Naive thymus-derived CD4-positive, alpha-beta T cell (primary cell): ENCODE measurements at places on chromosomes 4 and X. TPM values are rescaled to one million over a fixed set of nuclear protein-coding genes. Genes with fewer than 3 reads are reported as not detected.

DNA sequence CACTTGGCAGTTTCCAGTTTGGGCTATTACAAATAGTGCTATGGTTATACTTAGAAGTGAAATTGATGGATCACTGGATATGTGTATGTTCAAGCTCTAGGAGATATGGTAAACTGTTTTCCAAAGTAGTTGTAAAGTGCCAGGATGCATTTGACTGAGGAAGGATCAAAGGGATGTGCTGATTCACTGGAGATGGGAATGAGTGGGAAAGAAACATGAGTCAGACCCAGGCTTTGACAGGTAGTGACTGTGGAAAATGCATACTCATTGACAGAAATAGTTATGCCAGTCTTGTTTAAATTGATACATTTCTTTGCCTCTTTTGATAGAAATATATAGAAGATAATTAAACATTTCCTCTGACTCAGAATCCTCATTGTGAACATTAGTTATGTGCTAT lies 77.9 kb downstream of the CEP135 start:
- no peak for DNase-seq

DNA sequence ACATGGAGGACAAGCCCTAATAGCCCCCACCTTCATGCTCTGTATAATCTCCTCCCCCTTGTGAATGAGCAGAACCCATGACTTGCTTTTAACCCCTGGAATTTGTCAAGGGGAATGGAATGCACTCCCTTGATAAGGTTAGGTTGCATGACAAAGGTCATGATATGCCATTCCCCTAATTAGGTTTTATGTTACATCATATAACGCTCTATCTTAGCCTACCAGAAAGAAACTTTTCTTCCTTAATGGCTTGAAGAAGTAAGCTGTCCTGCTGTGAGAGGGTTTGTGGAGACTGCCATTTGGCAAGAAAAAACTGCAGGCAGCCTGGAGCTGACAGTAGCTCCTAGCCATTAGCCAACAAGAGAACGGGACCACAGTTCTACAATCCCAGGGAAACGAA lies 399.8 kb upstream of the MAD2L1 start:
- DNase-seq: no peak

GRCh38 chr4:86048426-86048825 lies 311.4 kb downstream of the MAPK10 start:
- DNase-seq: no peak

DNA sequence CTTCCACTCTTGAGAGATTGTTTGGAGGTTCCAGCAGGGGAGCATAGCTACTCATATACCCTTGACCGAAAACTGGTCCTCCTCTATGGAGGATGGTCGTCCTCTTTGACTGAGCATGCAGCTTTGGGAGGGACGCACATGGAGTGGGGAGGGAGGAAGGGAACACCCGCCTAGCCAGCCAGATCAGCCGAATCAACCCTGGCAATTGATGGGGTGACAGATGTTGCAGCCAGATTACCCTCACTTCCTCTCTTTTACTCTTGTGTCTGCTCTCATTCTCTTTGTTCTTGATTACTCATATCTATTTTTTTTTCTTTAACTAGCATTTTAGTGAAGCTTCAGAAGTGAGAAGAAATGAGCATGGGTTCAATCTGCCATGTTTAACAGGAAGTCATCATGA lies 19.6 kb downstream of the MGST2 start:
- no peak for DNase-seq

DNA sequence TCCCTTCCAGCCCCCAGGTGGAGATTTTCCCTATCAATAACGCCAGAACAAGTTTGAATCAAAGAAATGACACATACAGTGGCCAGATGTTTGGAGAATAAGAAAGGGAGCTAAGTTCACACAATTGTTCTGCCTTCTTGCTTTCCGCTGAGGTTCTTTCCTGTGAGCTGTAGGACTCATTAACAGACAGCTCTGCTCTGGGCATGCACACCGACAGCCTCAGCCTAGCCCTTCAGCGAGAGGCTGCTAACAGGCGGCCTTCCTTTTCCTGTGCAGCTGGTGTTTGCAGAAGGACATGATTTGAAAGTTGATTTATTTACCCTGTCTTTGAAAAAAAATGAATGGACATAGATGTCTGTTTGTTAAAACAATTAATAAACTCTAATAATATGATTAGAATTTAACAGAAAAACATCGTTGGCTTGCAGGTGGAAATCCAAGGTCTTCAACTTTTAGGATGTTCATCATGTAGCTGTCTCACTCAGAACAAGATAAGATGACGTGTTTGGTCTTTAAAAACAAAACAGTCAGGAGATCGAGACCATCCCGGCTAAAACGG lies 183.3 kb downstream of the KDR start:
- peak; percentile 75 for DNase-seq

DNA sequence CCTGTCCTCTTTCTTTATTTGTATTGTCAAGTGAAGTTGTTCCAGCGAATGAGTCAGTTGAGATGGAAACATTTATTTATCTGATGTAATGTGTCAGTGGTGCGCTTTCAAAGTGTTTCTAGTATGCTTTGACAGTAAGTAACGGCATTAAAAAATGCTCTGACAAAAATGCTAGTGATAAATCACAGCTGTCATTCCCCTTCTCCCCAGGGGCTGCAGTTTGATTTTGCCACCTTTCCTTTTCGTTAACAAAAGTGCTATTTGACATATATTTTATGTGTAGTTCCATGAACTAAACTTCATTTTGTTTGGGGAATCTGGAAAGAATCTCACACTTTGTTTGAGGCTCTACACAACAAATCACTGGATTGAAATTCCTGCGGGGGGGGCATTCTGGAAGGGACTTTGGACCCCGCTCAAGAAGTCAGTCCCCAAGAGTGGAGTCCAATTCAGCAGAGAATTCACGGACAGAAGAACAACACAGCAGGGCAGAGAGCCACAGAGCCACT lies 7.6 kb upstream of the TBC1D19 start:
- no peak for DNase-seq

GRCh38 chr4:61805979-61806378 lies 605.9 kb downstream of the ADGRL3 start:
- no peak for DNase-seq

- no peak for DNase-seq
Measured at GRCh38 chrX:46754586-46755061, 4.3 kb downstream of the SLC9A7 start.

DNA sequence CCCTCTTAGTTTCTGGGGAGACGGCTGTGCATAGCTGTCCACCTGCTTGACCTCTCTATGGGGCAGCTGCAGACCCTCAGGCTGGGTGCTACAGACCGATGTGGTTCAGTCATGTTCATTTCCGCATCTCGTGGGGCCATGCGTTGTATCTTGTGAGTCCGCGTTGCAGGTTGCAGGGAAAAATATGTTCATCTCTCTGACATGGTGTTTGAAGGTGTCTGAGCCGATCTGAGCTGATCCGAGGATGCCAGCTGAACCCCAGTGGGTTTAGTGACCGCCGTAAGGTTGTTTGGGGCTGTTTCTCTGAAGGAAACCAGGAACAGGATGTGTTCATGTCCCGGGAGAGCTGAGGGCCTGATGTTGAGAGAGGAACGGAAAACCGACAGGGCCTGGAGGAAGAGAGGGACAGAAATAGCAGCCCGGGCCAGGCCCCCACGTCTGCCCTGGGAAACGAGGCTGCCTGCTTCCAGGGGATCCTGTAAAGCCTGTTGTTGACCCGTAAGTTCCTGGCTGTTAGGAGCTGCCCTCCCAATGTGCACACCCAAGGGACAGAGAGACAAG lies 9.8 kb upstream of the P2RY8 start:
- DNase-seq: no peak

DNA sequence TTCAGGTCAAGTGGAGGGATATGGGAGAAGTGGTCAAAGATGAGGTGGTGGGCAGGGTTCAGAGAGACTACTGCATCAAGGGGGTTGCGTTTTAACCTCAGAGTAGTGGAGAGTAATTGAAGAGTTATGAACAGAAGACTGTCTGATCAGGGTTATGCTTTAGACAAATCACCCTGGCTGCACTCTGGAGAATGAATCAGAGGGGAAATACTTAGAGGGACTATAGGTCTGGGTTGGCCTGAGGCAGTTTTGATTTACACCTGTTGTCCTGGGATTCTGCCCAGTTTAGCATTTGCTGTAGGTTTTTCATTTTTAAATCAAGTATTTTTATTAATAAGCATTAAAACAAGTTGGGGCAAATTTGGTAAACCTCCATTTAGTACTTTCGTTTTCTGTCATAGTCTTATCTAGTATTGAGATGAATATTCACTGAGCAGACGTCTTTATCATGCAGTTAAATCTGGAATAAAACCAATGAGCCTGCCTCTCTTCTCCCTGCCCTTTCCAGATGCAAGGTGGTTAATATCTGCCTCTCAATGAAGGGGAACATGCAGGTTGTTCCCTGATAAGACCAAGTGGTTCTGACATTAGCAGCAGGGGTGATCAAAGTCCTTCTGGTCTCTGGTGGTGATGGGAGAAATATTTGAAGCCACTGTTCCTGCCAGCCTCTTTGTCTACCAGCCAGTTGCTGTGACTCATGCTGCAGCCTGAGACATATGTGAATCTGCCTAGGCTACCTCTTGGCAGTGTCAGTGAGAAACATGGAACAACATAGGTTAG lies 116.0 kb upstream of the RPS6KA3 start:
- DNase-seq: no peak

DNA sequence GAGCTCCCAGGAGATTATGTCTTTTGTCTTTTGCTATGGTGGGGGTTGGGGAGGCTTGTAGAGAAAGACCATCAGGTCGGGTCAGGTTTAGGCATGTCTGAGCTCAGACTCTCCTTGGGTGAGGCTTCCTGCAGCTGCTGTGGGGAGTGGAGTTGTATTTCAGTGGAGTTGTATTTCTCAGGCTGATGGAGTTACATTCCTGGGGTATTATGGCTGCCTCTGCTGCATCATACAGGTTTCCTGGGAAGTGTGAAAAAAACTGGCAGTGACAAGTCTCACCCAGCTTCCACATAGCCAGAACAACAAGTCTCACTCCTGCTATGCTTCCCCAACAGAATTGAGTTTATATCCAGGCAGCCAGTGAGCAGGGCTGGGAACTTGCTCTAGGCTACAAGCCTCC lies 119.3 kb downstream of the VSIG4 start:
- DNase-seq: no peak

GRCh38 chr4:147831551-147832171 lies 99.8 kb downstream of the ARHGAP10 start:
- DNase-seq: no peak

- DNase-seq: no peak
Measured at GRCh38 chr4:23365871-23366556, 523.8 kb downstream of the PPARGC1A start.

DNA sequence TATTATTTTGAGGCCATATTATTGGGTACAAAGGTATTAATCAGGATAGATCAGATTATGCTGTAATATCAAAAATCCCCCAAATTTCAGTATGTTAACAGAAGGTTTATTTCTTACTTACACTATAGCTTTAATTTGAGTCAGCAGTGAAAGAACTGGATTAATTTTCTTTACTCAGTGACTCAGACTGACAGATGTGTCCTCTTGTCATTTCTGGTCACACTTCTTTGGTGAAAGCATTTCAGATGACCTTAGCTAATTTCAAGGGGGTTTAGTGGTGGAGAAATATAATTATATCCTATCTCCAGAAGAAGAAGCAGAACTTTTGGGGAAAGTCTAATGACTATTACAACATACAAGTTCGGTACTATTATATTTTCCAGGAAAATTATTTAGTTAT lies 12.4 kb downstream of the DDIT4L start:
- DNase-seq: no peak

DNA sequence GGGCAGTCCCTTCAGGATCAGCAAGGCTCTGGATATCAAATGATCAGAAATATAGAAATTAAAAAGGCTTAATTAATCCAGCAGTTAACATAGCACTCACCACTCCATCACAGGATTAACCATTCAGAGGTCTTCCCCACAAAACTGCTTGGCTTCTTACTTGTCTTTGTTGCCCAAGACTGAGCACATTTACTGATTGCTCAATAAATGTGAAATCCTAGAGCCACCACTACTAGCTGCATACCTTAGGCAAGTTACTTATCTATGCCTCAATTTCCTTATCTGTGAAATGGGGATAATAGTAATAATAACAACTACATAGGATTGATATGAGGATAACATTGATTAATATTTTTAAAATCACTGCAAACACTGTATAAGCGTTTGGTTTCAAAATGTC lies 124.2 kb downstream of the ARHGAP6 start:
- no peak for DNase-seq

- no peak for DNase-seq
Measured at GRCh38 chr4:157992948-157993839, 179.6 kb downstream of the GASK1B start.

GRCh38 chr4:93066749-93067148 lies 761.8 kb upstream of the ATOH1 start:
- DNase-seq: no peak

DNA sequence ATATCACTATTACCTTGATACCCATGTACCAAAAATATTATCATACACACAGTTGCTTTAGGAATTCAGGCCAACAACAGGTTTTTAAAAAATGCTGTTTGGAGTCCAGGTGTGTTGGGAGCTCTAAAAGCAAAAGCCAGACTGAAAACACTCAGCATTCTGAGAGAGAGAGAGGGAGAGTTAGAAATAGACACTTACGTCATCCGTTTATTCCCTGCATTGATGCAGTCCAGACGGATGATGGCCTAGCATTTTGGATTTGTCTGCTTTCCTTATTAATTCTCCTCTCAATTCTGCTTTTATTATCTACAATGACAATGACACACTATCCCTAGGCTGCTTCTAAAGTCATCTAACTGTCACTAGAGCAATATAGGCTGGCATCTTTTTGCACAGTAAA lies 358.3 kb upstream of the BOD1L1 start:
- DNase-seq: no peak

GRCh38 chr4:89590128-89590527 lies 246.8 kb downstream of the SNCA start:
- DNase-seq: no peak

DNA sequence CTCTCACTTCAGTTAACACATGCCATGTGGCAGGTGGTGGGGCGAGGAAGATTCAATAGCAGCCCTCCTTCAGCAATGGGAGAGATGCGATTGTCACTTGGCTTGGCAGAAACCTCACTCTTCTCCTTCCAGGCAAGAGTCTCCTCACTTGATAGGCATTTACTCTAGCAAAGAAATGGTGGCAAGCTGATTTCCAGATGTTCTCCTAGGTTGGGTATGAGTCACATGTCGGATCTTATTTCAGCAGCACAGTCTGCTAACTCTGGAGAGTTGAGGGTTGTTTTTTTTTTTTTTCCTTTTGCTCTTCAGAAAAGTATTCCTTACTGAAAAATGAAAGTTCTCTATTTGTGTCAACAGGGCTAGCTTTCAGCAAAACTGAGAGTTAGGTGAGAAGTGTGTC lies 119.5 kb upstream of the CHRDL1 start:
- no peak for DNase-seq

MAGEB18 gene
- not detected for polyA plus RNA-seq

EDNRA gene
- not detected for polyA plus RNA-seq

STAG2 gene
- polyA plus RNA-seq: 80.2 TPM

ACE2 gene
- polyA plus RNA-seq: not detected

FAM47E gene
- polyA plus RNA-seq: 0.45 TPM

SMIM31 gene
- not detected for polyA plus RNA-seq

FSTL5 gene
- not detected for polyA plus RNA-seq

CSN1S1 gene
- polyA plus RNA-seq: not detected

ZNF674 gene
- polyA plus RNA-seq: 0.77 TPM

DCAF8L2 gene
- not detected for polyA plus RNA-seq

PDGFRA gene
- not detected for polyA plus RNA-seq

MAGEA2 gene
- not detected for polyA plus RNA-seq

CHM gene
- 9.7 TPM for polyA plus RNA-seq

SPANXN4 gene
- not detected for polyA plus RNA-seq

GAGE13 gene
- not detected for polyA plus RNA-seq
